ENCODE measurements at places on chromosomes 5 and 9.

DNA sequence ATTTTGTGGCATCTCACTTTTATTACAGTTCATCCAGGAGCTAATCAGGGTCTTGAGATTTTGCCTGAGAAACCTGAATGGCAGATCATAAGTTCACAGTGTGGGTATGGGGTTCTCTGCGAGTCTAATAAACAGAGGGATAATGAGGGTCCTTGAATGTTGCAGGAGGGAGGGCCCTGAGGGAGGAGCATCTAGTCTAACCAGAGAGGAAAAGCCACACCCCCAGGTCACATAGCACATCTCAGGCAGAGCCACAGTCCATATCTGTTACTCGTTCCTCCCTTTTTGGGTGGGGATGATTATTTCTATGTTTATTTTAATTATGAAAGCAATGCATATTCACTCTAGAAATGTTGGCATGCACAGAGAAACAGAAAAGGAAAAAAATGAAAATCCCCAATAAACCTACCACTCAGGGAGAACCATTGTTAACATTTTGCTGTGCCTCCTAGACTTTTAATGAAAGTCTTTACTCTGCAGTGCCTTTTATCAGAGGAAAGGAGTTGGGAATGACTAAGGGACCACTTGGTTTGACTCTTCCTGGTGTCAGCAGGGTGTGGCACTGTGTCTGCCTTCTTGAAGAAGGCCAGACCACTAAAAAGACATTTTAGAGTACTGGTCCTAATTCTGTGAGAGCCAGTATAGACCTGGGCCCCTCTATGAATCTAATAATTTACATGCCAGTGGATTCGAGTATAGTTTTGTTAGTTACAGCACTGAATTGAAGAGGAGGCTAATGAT is 2.8 kb downstream of the GALNT12 start:
- DNase-seq, result no peak

GRCh38 chr5:27015758-27016157 is 22.6 kb downstream of the CDH9 start:
- no peak for DNase-seq

GRCh38 chr5:35470866-35471265 is 146.8 kb upstream of the SPEF2 start:
- peak; percentile 22 for DNase-seq

- no peak for DNase-seq
Observed at GRCh38 chr9:26066237-26066636, 388.0 kb upstream of the TUSC1 start.

GRCh38 chr5:80037366-80037765 is 2.2 kb downstream of the THBS4 start:
- no peak for DNase-seq

- no peak for DNase-seq
Observed at GRCh38 chr9:126883636-126884035, 23.2 kb downstream of the ZBTB34 start.

DNA sequence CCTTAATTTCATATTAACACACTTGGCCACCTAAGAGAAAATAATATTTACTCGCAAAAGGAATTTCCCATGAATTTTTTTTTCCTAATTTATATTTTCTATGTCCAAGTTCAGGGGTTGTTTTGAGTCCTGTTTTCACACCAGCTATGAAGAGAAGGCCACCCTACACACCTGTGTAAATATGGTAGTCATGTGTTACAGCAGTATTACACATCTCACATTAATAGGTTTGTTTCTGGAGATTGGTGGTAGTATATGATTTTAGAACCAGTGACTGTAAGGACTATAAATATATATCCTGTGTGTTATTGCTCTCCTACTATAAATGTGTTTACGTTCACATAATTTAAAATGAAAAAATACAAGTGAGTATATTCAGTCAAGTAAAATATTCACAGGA is 147.5 kb downstream of the PAM start:
- no peak for DNase-seq

- peak; percentile 19 for DNase-seq
Observed at GRCh38 chr9:79682076-79682736, 110.4 kb downstream of the TLE4 start.

DNA sequence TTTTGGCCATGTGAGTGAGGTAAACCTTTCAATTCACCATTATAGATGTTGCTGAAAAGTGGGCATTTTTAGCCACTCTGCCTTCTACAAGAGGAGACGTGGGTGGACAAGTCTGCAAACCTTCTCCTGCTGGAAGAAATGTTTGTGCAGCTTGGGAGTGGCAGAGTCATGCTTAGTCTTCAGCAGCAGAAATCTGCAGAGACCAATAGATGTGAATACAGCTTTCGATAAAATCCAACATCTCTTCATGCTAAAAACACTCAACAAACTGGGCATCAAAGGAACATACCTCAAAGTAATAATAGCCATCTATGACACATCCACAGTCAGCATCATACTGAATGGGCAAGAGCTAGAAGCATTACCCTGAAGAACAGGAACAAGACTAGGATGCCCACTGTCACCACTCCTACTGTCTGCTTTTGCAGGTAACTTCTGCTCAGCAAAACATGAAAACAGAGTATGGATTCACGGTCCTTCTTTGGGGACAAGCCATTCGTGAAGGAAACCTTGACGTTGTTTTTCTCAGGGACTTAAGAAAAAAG is 91.3 kb downstream of the RALGPS1 start:
- DNase-seq, result no peak

All from fibroblast of pulmonary artery (primary cell).